ENCODE measurements at places on chromosomes 4 and X.

DNA sequence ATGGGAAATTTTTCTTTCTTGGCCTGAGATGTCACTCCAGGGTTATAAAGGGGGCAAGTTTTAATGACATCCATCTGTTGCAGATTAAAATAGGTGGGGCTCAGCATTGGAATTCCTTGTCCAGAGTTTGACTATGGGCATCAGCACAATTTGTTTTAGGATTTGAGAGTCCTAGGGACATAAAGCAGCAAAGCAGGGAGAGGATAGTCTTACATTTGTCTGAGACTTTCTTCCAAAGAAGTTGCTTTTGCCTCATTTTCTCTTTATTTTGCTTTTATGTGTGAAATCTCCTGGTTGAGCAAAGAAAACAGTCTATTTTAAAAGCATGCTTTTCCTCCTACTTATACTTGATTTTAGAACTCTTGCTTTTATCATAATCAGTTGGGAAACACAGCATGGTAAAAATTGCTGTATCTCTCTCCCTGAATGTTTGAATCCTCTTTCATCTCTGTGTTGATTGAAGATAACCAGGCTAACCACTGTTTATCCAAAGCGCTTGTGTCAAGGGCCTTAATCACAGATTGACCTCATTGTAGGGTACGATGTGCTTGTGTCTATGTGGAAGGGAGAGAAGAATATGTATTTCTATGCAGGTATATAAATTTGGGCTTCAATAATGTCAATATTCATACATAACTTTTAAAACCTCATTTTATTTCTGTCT lies 121.5 kb downstream of the ANK2 start:
- DNase-seq, result no peak

DNA sequence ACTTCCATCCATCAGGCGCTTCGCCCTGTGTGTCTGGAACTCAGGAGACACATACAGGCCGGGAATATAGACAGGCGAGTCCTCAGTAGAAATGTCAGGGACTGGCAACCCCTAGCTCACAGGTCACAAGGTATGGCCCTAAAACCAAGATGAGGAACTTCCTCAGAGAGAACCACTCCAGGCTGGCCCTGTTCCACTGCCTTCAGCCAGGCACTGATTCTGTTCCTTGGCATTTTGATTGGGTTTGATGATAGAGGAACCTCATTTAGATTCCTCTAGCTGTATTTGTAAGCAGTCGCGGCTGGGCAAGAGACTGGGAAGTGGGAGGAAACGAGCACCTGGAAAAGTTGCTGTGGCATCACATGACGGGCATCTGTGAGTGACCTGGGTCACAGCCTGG lies 8.1 kb downstream of the HPSE start:
- DNase-seq, result no peak

- DNase-seq, result no peak
Observed at GRCh38 chr4:37985730-37986275, 25.6 kb downstream of the PTTG2 start.

DNA sequence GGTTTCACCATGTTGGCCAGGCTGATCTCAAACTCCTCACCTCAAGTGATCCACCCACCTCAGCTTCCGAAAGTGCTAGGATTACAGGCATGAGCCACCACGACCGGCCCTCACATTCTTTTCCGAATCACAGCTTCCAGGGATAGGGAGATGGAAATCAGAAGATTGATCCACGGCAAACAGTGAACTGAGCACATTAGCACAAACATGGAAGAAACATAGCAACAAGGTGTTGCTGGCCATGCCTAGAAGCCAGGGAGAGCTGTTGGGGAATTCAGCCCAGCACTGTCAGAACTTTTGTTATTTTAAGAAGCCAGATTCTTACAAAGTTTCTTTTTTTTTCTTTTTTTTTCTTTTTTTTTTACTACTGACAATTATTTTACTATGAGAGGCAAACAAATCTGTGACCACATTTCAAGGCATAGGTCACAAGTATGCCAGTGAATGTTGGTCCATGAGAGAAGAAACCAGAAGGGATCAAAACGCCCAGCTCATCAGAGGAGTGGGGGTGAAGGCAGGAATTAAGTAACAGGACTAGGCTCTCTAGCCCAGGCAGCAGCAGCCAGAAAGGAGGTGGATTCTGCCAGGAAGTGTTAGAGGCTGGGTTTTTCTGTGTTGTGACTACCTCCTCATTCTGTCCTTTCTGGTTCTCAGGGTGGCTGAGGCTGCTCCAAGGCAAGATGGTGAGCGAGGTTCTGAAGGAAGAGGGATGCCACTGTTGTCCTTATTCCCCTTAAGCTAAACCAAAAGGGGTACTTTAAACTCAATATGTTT lies 44.1 kb downstream of the TEC start:
- no peak for DNase-seq

GRCh38 chrX:20265726-20266681 lies 705 bp downstream of the RPS6KA3 start:
- no peak for DNase-seq

DNA sequence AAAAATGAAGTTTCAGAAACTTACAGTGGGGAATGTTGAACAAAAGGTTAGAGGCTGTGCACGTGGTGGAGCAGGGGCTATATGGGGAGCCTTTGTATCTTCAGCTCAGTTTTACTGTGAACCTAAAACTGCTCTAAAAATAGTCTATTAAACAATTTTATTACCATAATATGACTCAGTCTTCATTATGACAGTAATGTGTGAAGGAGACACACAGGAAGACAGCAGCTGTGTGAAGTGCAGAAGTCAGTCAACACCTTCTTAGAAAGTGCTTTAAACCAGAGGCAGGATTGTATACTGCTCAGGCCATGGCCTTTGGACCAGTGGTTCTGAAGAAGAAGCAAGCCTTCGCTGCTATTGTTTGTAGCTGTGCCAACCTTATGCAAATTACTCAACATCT lies 89.7 kb downstream of the ARHGAP10 start:
- no peak for DNase-seq

DNA sequence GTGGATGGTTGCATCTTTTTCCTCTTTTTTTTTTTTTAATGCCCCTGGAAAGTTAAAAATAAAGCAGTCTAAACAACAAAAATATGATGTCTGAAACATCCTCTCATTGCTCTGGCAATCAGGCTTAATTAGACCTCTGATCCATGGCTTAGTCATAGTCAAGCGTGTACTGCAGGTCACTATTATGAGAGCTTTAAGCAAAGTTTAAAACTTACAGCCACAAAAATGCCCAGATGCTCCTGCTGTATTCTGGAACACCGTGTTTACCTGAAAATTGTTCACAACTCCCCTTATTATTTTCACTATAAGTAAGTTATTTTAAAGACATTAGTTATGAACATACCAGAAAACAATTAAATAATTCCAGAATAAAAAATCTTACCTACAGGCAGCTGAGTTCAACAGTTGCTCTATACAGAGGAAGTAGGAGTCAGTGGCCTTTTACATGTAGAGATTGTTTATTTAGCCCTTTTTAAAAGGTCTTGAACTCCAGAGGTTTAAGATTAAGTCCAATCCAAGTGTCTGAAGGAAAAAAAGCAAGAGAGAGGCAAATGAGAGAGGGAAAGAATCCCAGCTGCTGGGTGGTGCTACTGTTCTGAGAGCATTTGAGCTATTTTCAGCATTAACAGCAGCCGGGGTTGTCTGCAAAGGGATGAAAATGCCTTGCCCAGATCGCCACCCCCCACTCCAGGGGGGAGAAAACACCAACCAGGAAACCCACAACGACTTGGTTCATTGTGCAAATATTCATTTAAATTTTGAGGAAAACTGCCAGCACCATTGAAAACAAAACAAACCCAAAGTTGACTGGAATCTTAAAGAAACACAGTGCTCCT lies 36.9 kb downstream of the SORBS2 start:
- no peak for DNase-seq

GRCh38 chr4:138627096-138627495 lies 384.9 kb upstream of the SLC7A11 start:
- no peak for DNase-seq

GRCh38 chrX:69615779-69616456 lies at the start of gene EDA:
TSS of gene EDA (plus strand) at chrX:69616113.
- no peak for DNase-seq

DNA sequence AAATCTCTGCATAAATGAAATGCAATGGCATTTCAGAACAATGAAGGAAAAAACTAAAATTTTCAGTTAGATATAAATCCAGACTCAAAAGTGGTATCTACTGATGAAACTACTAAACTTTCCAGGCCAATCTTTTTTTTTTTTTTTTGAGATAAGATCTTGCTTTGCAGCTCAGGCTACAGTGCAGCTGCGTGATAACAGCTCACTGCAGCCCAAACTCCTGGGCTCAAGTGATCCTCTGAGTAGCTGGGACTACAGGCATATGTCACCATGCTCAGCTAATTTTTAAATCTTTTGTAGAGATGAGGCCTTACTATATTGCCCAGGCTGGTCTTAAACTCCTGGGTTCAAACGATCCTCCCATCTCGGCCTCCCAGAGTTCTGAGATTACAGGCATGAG lies 1228.2 kb upstream of the ADGRL3 start:
- no peak for DNase-seq

GRCh38 chr4:90293320-90293719 lies 166.1 kb downstream of the CCSER1 start:
- DNase-seq, result no peak

GRCh38 chrX:47958761-47959342 lies 44.9 kb downstream of the ZNF182 start:
- DNase-seq, result no peak

GRCh38 chr4:143185253-143186107 lies 763 bp downstream of the USP38 start:
- no peak for DNase-seq

DNA sequence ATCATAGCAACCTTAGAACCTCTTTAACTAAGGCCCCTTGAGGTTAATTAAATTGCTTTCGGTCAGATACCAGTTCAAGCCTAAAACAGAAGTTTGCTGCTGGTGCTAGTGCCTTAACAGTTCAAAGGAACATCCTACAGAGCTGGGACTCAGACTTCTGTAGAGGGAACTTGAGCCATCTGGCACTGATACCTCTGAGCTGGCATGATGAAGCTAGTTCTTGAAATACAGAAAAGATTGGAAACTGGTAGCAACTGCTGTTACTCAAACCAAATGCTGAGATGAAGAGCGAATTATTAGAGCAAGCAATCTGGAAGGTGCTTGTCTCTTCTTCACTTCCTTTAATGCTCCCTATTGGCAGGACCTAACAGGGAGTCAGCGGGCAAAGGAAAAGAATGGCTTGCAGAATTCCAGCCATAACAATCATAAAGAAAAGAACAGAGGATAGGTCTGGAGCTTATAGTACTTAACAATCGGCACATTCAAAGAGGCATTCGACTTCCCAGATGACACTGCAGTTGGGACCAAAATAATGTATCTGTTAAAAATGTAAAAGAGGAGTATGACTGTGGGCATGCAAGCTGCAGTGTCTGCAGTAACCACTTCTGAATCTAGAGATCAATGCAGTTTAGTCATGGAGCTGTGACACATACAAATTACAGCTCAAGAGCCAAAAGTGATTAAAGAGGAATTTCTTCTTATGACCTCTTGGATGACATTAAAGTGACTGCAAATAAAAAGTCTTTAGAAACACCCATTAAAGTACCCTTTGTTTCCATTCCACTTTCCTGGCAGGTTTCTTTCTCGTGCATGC lies 298.9 kb downstream of the PDGFC start:
- DNase-seq, result no peak

GRCh38 chr4:158766434-158767044 lies 2.3 kb upstream of the FNIP2 start:
- no peak for DNase-seq

- no peak for DNase-seq
Observed at GRCh38 chrX:148984238-148984637, 483.8 kb downstream of the AFF2 start.

DNA sequence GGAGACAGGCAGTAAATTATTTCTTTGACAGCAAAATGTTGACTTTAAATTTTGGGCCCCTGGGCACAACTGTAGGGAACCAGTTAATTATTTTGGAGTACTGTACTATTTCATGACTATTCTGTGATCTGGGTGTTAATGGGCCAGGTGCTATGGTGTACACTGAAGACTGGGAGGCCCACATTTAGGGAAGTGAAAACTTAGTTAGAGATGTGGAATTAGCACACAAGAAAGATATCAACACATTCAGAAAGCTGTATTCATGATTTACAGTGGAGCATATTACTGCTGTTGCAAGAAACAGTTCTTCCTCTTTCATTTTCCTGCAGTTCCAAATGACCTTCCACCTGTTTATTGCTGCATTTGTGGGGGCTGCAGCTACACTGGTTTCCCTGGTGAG lies 12.4 kb downstream of the PLP1 start:
- no peak for DNase-seq

DNA sequence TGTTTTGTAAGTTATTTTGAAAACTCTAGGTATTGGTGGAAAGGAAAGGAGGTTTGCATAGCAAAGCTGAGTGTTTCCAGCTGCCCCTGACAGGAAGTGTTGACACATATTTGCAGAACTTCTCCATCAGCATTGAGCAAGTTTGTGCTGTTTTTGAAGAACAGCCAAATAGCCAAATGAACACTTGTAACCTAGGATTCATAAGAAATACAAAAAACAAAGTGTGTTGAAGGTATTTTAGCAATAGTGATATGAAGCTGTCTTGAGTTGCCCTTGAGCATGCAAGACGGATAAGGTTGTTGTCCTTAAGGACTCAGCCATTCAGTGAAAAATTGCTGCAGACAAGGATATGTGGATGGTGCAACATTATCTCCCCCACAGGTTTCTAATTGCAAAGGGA lies 68.3 kb upstream of the PGM2 start:
- DNase-seq, result peak; percentile 95

DNA sequence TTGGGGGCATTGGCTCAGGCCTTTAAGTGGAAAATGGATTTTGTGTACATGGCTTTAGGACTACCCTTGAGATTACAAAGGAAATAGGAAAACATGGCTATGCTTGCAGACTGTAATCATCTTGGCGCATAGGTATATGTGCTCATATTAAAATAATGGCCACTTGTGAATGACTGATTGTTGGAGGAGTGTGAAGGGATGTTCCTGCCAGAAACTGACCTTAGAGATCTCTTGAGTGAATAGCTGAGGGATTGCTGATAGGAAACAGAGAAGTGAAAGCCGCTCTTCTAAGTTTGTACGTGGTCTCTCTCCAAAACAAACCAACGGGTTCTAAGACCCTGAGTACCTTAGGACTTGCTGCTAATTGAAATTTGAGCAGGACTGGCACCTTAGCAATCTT lies 186.0 kb downstream of the MGST2 start:
- DNase-seq, result no peak

DNA sequence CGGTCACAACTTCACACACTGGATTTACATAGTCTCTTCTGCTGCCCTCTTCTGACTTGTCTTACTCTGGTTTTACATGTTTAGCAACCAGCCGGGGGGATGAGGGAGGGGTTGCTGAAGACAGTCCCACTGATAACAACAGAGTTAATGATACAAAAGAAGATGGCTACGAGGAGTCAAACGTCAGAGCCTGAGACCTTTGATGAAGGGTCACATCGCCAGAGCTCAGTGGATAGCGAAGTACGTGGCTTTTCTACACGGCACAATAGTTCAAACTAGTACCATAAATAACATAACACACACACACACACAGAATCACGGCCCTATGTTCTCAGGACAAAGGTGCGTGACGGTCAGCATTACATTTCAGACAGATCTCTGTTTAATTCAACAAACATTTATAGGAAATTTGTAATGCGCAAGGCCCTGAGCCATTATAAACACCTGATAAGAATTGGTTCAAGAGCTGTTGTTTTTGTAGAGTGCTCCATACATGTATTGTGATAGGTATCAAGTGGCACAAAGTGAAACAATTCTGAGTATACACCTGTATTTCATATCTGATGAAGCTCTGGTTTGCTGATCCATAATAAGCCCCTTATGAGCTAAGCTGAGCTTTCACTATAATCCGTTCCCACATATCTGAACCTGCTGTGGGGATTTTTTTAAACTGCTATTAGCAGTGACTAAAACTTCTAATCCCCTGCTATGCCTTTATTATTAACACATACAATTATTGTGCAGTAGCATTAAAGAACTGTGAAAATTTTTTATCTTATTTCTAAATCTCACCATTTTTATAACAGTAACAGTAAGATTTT lies 100.0 kb downstream of the NR3C2 start:
- no peak for DNase-seq

Measured in GF-D8 (cell line).